Activated CD4-positive, alpha-beta memory T cell treated with anti-CD3 and anti-CD28 coated beads, Interleukin-2, amount 10 ng/mL, durations not matched to agents 7 days and 5 days (primary cell): ENCODE measurements at places on chromosomes 4 and X.

DNA sequence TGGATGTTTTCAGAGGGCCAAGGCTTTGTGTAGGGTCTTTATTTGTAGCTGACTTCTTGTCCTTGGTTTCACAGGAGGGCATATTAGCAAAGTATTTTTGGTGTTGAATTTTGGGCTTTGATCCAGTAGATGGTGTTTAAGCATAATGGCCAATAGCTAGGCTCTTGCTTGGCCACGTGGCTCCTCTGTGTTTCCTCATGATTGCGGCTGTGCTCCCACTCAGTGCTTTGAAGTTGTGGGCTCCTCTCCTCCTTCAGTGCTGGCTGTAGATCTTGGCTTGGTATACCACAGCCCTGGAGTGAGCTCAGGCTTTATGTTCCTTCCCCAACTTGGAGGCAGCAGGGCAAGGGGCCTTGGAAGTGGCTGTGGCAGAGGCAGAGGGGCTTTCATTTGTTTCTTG lies 107.2 kb upstream of the CENPE start:
- no peak for DNase-seq

DNA sequence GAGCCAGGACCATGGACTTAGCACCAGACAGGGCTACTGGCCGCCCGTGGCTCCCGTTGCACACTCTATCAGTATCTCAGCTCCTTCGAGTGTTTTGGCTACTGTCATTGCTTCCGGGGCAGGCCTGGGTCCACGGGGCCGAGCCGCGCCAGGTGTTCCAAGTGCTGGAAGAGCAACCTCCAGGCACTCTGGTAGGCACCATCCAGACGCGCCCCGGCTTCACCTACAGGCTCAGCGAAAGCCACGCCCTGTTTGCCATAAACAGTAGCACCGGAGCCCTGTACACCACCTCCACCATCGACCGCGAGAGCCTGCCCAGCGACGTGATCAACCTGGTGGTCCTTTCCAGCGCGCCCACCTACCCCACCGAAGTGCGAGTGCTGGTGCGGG lies 1.6 kb downstream of the FAT4 start:
- DNase-seq, result no peak

GRCh38 chr4:87824352-87824751 lies 8.4 kb upstream of the MEPE start:
- DNase-seq, result no peak

DNA sequence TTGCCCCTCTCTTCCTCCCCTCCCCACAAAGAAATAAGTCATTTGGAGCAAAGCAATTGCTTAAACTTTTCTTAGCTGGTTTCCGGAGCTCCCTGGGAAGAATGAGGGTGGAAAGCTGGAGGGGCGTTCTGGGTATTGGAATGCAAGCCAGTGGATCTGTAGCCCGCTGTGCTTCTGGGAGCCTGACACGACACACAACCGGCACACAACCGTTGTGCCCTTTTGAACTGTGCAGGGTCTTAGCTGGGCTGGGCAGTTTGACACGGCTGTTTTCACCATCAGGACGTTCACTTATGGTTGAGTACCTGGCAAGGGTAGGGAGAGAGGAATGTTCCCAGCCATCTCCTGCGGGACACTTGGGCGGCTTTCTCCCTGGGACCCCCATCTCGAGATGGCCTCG lies 38.3 kb downstream of the SHROOM2 start:
- DNase-seq, result no peak

DNA sequence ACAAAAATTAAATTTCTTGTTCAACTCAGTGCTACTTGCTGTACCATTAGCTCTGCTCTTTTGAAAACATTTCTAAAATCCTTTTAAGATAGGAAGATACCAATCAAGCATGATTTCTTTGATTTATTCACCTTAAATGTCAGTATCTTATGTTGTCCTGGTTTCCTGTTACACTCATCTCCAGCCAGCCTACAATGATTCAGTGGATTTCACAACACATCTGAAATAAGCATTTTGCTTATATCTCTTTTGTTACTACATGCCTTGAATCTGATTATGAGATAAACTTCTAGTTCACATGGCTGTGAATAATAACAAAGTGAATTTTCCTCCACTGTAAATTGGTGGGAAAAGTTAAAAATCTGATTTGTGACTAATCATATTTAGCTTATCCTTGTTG lies 112.5 kb upstream of the BMP3 start:
- DNase-seq, result no peak

- DNase-seq, result no peak
Measured at GRCh38 chr4:17647927-17648326, 33.5 kb downstream of the MED28 start.

GRCh38 chrX:140766024-140766611 lies 56.6 kb downstream of the LINC00632 start:
- peak; percentile 45 for DNase-seq

- DNase-seq, result no peak
Measured at GRCh38 chr4:72527038-72527646, 41.9 kb downstream of the ADAMTS3 start.

DNA sequence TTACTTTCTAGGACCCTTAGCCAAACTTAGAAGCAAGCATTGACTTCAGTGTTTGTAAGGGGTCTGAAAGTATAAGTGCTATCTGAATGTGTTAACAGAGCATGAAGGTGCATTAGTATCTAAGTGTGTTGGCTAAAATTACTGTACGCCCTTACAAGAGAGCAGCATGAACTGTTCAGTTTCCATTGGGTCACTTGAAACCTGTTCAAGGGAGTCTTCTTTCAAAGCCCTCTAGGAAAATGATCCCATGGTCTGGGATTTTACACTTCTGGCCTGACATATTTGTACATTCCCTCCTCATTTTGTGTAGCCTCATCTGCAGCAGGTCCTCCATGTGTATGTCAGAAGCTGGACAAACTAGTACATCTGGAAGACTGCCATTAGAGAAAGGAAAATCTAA lies 3.2 kb downstream of the PRDX4 start:
- DNase-seq, result no peak

DNA sequence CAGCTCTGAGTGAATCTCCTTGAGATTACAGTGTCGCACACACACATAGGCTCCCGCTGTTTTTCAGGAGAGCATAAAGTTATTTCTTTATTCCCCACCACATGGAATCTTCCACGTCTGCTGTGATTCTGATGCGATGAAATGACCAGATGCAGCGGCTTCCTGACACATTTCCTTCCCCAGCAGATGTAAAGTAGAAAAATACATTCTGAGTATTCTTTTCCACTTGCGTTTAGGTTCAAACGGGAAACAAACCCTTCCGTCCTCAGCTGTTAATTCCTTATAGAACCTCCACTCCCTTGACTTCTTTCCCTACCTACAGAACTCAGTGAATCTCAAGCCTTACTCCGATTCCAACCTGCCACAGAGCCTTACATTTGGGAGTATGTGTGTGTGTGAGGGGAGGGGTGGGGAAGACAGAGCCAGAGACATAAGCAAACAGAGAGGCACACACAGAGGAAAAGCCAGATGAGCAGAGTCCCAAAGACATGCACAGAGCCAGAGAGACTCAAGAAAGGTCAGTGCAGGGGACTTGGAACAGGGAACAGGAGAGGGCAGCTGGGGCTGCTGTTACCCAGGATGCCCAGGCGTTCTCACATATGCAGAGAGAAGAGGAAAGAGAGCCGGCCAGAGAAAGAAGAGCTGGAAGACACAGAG lies 47.3 kb downstream of the SETD7 start:
- no peak for DNase-seq

- no peak for DNase-seq
Measured at GRCh38 chr4:20195071-20195885, 56.4 kb upstream of the SLIT2 start.

DNA sequence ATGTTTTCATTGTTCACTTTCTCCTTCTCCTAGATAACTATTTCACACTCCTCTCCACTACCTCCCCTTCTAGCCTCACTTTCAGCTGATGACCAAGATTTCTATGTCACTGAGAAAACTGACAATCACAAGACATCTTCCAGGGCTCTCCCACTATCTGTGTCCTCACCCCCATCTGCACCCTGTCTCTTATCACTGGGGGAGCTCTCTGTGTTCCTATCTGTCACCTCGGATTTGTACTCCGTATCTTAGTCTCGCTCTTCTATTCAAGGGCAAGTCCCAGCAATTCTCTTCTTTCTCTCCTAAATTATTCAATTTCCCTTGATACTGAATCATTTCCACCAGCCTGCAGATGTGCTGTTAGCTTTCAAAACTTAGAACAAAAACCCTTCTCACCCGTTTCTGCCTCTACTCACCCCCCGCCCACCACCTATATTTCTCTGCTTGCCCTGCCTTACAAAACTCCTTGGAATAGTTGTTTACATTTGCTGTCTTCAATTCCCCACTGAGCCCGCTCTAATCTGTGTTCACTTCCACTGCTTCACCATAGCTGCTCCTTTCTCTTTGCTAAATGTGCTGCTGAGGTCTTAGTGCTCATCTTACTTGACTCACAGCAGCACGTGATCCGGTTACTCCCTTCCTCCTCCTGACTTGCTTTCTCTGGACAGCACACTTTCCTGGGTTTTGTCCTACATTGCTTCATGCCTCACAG lies 293.2 kb downstream of the UNC5C start:
- DNase-seq, result no peak

GRCh38 chr4:94306713-94307112 lies 35.9 kb downstream of the HPGDS start:
- DNase-seq, result no peak

GRCh38 chr4:4170596-4171150 lies 56.1 kb downstream of the OTOP1 start:
- DNase-seq, result no peak
